ENCODE measurements at places on chromosomes 4 and X. TPM values are rescaled to one million over a fixed set of nuclear protein-coding genes. Genes with fewer than 3 reads are reported as not detected.

Gene JCHAIN
- not detected for total RNA-seq

- H3K27me3 ChIP-seq: no peaks in the 10 kb centered on the region
- DNase-seq: no peak
- H3K4me3 ChIP-seq: no peak overlapping the region
- H3K4me1 ChIP-seq: no peaks in the 10 kb centered on the region
Observed at GRCh38 chrX:27893211-27893610, 85.4 kb downstream of the MAGEB10 start.

- no peaks in the 10 kb centered on the region for H3K36me3 ChIP-seq
- no peak for DNase-seq
- H3K4me3 ChIP-seq: no peak overlapping the region
- H3K4me1 ChIP-seq: no peaks in the 10 kb centered on the region
Observed at GRCh38 chr4:172989984-172990820, 178.4 kb upstream of the GALNT7 start.

GRCh38 chr4:112702892-112703291 is 65.9 kb downstream of the LARP7 start:
- peaks cover 12% of the 10 kb centered on the region for H3K27me3 ChIP-seq
- H3K36me3 ChIP-seq: no peaks in the 10 kb centered on the region
- H3K4me1 ChIP-seq: no peaks in the 10 kb centered on the region
- no peak overlapping the region for H3K27ac ChIP-seq

Measured in sigmoid colon (tissue), 7 donors.